ENCODE measurements at places on chromosomes 16 and 17. TPM values are rescaled to one million over a fixed set of nuclear protein-coding genes. Genes with fewer than 3 reads are reported as not detected.

WNT3 gene
- 0.82 TPM for total RNA-seq

NECAB2 gene
- total RNA-seq = 0.82 TPM

HOXB9 gene
- total RNA-seq = 20.3 TPM

TBC1D3C gene
- not detected for total RNA-seq

ZG16 gene
- not detected for total RNA-seq

TLE7 gene
- not detected for total RNA-seq

LRRC36 gene
- total RNA-seq = 4.9 TPM

NKD1 gene
- 12.6 TPM for total RNA-seq

PTX4 gene
- total RNA-seq = 0.18 TPM

HIGD1B gene
- 0.76 TPM for total RNA-seq

SCIMP gene
- total RNA-seq = 1.8 TPM

ZNF469 gene
- 3.4 TPM for total RNA-seq

CDH3 gene
- 46.4 TPM for total RNA-seq

LITAFD gene
- not detected for total RNA-seq

TEKT1 gene
- total RNA-seq = 0.70 TPM
